Effector memory CD8-positive, alpha-beta T cell (primary cell): ENCODE measurements at places on chromosomes 5 and 9.

GRCh38 chr9:137302449-137303150 is 529 bp upstream of the NRARP start:
- no peak for DNase-seq

DNA sequence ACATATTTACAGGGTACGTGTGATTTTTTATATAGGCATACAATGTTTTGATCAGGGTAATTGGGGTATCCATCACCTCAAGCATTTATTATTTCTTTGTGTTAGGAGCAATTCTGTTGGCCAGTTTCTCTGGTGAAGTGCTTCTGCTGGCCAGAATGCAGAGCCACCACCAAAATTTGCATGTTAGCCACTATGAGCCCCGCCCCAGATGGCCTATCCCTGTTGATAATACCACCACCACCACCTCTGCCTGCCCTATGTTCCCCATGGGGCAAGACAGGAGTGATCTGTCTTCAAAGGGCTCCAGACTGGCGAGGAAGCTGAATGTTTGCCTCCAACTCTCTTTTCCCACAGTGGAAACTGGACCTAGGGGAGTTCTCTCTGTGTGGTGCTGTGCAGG is 26.0 kb upstream of the JAK2 start:
- DNase-seq: no peak

GRCh38 chr5:80134876-80135275 is 99.7 kb downstream of the THBS4 start:
- DNase-seq: no peak

DNA sequence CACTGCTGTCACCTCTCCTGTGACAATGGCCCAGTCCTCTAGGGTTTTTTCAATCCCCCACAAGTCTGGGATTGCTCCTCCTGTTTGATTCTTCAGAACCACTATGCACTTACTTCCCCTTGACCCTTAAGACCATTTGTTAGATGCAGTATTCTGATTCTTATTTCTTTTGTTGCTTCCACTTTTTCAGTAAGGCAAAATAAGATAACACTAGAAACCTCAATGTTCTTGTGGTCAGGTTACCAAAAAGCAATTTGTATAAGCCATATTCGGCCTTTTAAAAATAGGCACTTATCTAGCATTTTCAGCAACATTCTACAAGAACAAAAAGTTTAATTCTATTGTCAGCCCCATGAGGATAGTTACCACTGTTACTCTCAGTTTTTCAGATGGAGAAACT is 220.0 kb downstream of the KDM4C start:
- DNase-seq: no peak

- no peak for DNase-seq
Observed at GRCh38 chr5:128782446-128782845, 182.8 kb upstream of the SLC27A6 start.

- no peak for DNase-seq
Observed at GRCh38 chr5:63127054-63127453, 548.4 kb downstream of the LRRC70 start.

DNA sequence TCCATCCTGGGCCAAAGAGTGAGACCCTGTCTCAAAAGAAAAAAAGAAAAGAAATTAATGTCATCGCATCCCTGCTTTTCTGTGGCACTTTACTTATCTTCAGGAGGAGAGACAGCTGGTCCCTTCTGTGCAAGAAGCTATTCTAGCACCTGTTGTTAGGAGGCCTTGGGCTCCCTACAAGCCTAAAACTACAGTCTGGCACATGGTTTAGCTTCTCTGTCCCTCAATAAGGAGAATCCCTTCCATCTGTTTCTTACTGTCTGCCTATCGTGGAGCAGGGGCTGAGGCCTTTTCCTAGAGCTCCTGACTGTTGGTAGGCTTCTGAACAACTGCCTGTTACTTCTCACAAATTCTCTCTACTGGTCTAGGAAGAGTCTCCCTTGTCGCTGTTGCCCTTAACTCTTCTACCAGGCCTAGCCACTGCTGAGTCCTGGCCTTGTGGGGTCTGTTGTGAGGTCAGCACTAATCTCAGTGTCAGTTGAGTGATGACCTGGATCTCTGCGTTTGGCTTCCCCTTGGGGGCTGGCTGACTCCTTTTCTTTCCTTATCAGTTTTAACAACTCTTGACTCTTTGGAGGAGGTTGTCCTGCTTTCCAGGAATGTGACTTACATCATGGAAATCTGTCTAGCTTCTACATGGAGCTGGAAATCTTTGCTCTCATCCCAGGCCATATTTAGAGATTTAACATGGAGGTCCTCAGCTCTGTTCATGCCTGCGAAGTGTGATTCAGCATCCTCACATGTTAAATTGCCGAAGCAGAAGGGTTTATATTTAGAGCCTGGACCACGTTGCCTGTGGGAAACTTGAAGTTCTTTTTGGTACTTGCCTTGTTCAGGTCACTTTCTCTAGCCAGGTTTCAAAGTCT is 5.7 kb upstream of the GARNL3 start:
- DNase-seq: no peak

- no peak for DNase-seq
Observed at GRCh38 chr5:132060501-132061161, at the start of gene IL3. IL3 (plus strand) TSS chr5:132060655; CDS start chr5:132060707, 52 bp downstream.

DNA sequence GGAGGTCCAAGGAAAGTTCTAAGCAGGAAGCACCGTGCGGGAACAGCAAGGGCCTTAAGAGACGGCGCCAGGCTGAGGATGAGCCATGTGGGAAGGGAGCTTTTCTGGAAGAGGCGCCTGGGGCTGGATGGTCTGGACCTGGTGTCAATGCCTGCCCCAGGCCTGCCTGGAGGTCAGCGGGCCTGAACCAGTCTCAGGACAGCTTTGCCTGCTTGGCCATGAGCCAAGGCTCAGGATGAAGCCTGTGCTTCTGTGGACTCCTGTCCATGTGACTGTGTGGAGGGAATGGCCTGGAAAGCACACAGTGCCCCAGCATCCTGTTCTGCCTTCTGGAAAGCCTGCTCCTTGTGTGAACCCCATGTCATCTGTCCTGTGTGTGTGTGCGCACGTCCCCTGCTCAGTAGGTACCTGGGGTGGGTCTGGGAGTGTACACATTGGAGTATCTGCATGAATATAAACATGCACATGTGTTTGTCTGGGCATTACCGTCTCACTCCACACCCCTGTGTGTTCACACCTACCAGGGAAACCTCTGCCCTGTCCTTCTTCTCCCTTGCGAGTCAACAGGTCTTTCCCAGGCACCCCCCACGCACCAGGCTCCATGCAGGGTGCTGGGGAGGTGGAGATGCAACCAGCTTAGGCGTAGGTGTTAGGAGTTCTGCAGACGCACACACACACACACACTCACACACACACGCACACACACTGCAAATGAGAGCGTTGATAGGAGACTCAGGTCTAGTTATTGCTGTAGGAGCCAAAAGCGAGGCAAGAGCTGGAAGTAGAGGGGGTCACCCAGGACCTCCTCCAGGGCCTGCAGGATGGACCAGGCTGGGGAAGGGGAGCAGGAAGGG is 24.8 kb downstream of the DAB2IP start:
- no peak for DNase-seq

GRCh38 chr5:51902512-51902911 is 519.3 kb downstream of the ISL1 start:
- DNase-seq: no peak

GRCh38 chr5:132370181-132370970 is 866 bp downstream of the SLC22A5 start:
- no peak for DNase-seq

GRCh38 chr5:136819526-136820302 is 454.4 kb upstream of the TRPC7 start:
- DNase-seq: no peak

GRCh38 chr5:180400416-180400815 is 47.3 kb upstream of the GFPT2 start:
- no peak for DNase-seq

GRCh38 chr5:117604845-117605244 is 1030.2 kb upstream of the SEMA6A start:
- no peak for DNase-seq

GRCh38 chr9:32565967-32566366 is 7.0 kb downstream of the NDUFB6 start:
- DNase-seq: no peak

- DNase-seq: no peak
Observed at GRCh38 chr5:138955013-138955660, 80.0 kb upstream of the LRRTM2 start.

GRCh38 chr5:71976449-71976848 is 130.8 kb upstream of the MAP1B start:
- DNase-seq: no peak

DNA sequence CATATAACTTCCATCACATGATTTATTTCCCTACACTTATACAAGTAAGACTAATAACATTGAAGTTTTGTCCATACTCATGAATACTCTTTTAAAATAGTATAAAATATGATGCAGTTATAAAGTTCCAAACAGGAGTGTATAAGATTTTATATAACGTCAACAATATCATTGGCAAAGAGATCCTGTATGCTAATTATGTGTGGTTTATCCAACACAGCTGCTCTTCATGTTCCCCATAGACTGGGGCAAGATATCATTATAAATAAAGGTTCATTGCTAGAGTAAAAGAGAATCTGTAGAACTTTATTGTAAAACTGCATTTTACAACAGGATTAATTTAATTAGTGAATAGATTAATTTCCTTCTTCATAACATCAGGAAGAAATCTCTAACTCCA is 16.9 kb downstream of the CDH9 start:
- no peak for DNase-seq

- DNase-seq: no peak
Observed at GRCh38 chr9:68966496-68966944, 47.4 kb downstream of the PRKACG start.

DNA sequence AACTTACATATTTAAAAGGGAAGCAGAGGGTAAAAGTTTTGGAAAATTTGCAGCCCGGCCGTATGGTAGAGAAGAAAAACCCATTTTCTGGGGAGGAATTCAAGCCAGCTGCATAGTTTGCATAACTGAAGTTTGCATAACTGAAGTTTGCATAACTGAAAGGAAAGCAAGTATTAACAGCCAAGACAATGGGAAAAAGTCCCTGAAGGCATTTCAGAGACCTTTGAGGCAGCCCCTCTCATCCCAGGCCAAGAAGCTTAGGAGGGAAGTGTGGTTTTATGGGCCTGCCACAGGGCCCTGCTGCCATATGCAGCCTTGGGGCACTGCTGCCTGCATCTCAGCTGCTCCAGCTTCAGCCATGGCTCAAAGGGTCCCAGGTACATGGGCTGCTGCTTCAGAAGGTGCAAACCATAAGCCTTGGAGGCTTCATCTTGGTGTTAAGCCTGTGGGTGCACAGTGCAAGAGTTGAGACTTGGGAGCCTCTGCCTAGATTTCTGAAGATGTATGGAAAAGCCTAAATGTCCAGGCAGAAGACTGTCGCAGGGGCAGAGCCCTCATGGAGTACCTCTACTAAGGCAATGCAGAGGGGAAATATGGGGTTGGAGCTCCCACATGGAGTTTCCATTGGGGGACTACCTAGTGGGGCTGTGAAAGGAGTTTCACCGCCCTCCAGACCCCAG is 36.9 kb upstream of the CXCL14 start:
- DNase-seq: no peak

GRCh38 chr5:141914199-141914743 is 9.4 kb upstream of the DELE1 start:
- peak; percentile 5 for DNase-seq
